Osteocyte (in vitro differentiated cells): ENCODE measurements at places on chromosomes 7 and 10. TPM values are rescaled to one million over a fixed set of nuclear protein-coding genes. Genes with fewer than 3 reads are reported as not detected.

KCP gene
- total RNA-seq, result 0.55 and 0.70 TPM in 2 replicates

DNA sequence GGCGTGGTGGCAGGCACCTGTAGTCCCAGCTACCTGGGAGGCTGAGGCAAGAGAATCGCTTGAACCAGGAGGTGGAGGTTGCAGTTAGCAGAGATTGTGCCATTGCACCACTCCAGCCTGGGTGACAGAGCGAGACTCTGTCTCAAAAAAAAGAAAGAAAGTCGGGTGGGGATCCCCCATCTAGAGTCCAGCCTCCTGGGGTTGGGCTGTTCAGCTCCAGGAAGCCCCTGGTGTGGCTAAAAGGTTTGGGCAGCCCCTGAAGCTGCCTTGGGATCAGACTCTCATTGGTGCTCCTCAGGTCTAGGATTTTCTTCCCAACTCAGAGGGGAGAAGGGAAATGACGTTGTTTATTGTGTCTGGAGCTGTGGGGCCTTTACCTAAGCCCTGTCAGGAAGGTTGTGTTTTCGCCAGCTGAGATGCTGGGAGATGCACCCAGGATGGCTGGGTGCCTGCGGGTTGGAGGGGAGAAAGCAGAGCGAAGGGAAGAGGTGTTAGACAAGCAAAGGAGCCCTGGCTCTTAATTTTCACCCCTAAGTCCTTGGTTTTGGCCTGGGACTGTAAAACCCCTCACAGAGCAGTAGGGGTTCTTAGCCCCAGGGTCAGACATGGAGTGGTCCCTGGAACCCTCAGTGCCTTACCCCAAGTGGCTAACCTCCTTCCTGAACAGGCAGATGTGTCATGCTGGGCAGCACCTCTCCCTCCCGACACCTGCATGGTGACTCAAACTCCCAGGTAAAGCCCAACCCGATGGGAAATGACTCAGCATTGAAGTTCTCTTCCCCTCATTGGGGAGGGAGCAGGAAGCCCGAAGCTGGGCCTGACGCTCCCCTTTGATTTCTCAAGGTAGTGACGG, 21.1 kb downstream of the PLAU start:
- DNase-seq, result no peak
- no peaks in the 10 kb centered on the region for H3K36me3 ChIP-seq
- no peak overlapping the region for H3K4me3 ChIP-seq
- no peaks in the 10 kb centered on the region for H3K27me3 ChIP-seq
- H3K4me1 ChIP-seq, result peaks cover 9% of the 10 kb centered on the region
- no peak overlapping the region for H3K27ac ChIP-seq

ACSL5 gene
- 0.46 and 0.57 TPM in 2 replicates for total RNA-seq

- no peak overlapping the region for H3K4me3 ChIP-seq
- no peaks in the 10 kb centered on the region for H3K36me3 ChIP-seq
- H3K4me1 ChIP-seq, result no peaks in the 10 kb centered on the region
- H3K27me3 ChIP-seq, result no peaks in the 10 kb centered on the region
- no peak for DNase-seq
- H3K27ac ChIP-seq, result no peak overlapping the region
Observed at GRCh38 chr10:105026566-105026965, 385.5 kb downstream of the SORCS3 start.

ATE1 gene
- 29.0 and 30.6 TPM in 2 replicates for total RNA-seq

GRCh38 chr10:73206385-73206784, 38.5 kb downstream of the FAM149B1 start:
- no peaks in the 10 kb centered on the region for H3K27me3 ChIP-seq
- H3K4me1 ChIP-seq, result peaks cover 9% of the 10 kb centered on the region
- H3K27ac ChIP-seq, result no peak overlapping the region
- no peak overlapping the region for H3K4me3 ChIP-seq
- peaks cover 16% of the 10 kb centered on the region for H3K36me3 ChIP-seq

DNA sequence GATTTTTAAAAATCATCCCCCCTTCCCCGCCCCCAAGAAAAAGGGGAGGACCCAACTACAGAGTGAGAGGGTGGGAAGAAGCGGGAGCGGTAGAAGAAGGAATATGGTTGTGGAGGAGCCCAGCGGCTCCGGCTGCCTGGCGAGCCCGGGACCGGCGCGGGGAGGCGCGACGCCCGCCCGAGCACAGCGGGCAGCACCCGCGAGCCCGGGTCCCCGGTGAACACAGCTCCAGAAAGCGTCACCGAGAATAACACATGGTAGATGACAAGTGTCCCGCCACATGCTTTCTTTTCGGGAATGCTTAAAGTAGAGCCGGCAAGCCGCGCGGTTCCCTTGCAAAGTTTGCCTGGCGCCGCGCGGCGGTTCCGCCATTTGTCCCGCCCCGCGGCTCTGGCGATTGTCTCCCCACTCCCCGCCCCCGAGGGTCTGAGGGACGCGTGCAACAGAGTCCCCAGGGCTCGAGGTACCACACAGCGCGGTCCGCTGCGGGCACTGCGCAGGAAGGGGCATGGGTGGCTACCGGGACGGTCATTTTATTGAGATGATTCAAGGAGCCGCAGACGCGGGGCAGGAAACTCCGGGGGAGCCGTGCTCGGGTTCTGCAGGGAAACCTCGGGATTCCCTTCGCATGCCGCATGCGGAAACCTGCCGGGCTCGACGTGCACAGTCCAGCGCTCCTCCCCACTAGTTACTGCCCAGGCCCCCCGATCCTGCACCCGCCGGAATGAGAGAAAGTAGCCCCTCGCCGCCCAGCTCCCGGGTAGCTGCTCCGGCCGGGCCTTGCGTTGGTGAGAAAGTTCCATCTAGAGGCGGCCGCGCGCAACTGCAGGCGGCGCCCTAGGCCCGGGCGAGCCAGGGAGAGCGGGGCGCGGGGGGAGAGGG, 781 bp upstream of the GRM8 start:
- H3K4me3 ChIP-seq, result peak overlapping the region; percentile 84
- H3K27ac ChIP-seq, result no peak overlapping the region
- DNase-seq, result peak; percentile 89

- H3K36me3 ChIP-seq, result no peaks in the 10 kb centered on the region
- H3K4me1 ChIP-seq, result no peaks in the 10 kb centered on the region
- no peak for DNase-seq
- H3K4me3 ChIP-seq, result no peak within 1 kb of the TSS
- peaks cover 5% of the 10 kb centered on the region for H3K27me3 ChIP-seq
- H3K27ac ChIP-seq, result no peak within 1 kb of the TSS
Observed at GRCh38 chr7:36723951-36724664, at the start of gene AOAH. AOAH (minus strand) TSS chr7:36724494; CDS start chr7:36724148, 346 bp downstream.

GRCh38 chr7:152760854-152761748, 1.5 kb downstream of the ACTR3B start:
- no peaks in the 10 kb centered on the region for H3K27me3 ChIP-seq
- peak overlapping the region; percentile 83 for H3K27ac ChIP-seq
- H3K4me3 ChIP-seq, result peak overlapping the region; percentile 90
- peaks cover 17% of the 10 kb centered on the region for H3K4me1 ChIP-seq
- no peaks in the 10 kb centered on the region for H3K36me3 ChIP-seq

- no peak overlapping the region for H3K27ac ChIP-seq
- no peaks in the 10 kb centered on the region for H3K27me3 ChIP-seq
- H3K4me3 ChIP-seq, result no peak overlapping the region
- H3K4me1 ChIP-seq, result no peaks in the 10 kb centered on the region
- H3K36me3 ChIP-seq, result no peaks in the 10 kb centered on the region
Observed at GRCh38 chr10:103733045-103733419, 122.3 kb downstream of the SH3PXD2A start.

PIP gene
- total RNA-seq, result not detected in 2 replicates

- DNase-seq, result no peak
- H3K4me1 ChIP-seq, result peaks cover 2% of the 10 kb centered on the region
- no peak overlapping the region for H3K27ac ChIP-seq
Observed at GRCh38 chr10:47423476-47423875, 39.4 kb upstream of the ZNF488 start.

DNA sequence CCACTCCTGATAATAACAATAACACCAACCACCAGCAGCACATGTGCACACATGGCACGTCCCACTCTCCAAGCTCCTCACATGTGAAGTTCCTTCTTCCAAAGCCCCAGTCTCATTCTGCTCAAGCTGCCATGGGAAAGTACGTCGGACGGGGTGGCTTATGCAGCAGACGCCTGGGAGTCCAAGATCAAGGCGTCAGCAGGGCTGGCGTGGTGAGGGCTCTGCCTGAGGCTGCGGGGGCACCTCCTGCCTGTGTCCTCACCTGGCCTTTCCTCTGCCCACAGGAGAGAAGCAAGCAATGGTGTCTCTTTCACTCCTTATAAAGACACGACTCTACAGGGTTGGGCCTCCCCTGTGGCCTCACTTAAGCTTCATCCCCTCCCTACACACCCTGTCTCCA, 68.8 kb upstream of the INSIG1 start:
- H3K36me3 ChIP-seq, result no peaks in the 10 kb centered on the region

DNA sequence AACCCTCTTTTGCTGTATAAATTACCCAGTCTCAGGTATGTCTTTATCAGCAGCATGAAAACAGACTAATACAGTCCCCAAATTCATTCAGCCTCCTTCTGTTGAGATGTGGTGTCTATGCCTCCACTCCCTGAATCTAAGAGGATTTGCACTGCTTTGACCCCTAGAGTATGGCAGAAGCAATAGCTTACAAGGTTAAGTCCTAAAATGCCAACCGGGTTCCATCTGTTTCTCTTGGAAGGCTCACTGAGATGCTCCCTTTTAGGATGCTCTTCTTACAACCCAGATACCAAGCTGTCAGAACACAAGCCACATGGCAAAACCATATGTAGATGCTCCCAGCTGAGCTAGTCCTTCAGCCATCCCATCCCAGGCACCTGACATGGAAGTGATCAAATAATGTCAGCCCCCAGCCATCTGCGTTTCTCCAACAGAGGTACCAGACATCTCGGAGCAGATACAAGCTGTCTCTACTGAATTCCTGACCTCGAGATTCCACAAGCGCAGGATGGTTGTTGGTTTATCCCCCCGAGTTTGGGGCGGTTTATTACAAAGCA, 20.2 kb downstream of the CALN1 start:
- no peak for DNase-seq
- no peaks in the 10 kb centered on the region for H3K4me1 ChIP-seq
- H3K4me3 ChIP-seq, result no peak overlapping the region
- no peaks in the 10 kb centered on the region for H3K27me3 ChIP-seq
- H3K27ac ChIP-seq, result no peak overlapping the region
